ENCODE measurements at places on chromosomes 6 and 20.

DNA sequence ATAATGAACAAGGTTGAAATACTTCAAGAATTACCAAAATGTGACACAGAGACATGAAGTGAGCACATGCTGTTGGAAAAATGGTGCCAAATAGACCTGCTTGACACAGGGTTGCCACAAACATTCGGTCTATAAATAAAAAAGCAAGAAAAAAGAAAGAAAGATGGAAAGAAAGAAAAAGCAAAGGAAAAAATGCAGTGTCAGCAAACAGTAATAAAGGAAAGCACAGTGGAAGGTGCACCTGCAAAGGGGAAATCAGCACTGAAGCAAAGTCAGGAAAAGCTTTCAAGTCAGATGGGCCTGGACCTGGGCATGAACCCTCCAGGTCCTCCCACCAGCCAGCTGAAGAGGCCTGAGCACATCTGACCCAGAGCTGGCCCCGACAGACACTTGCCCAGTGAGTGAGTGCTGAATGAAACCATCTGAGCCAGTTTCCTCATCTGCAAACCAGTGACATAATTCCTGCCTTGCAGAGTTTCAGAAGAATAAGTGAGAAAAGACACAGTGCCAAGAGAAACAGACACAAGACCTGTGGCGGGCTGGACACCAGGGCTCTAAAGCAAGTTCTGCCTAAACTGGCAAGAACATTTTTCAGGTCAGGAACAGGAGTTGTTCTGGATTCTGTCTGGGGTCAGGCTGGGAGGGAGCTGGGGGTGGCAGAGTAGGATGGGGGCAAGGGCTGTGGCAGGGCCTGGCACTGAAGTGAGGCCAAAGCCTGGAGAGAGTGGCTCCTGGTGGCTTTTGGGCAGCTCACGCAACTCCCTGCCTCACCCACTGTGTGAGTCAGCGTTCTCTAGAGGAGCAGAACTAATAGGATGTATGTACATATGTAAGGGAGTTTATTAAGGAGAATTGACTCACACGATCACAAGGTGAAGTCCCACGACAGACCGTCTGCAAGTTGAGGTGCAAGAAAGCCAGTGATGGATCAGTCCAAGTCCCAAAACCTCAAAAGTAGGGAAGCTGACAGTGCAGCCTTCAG, 23.9 kb upstream of the MICB start:
- DNase-seq, result no peak

- no peak for DNase-seq
Observed at GRCh38 chr20:50291254-50292078, 100.8 kb downstream of the CEBPB start.

- DNase-seq, result peak; percentile 32
Observed at GRCh38 chr6:127302728-127303660, 36.3 kb downstream of the RNF146 start.

GRCh38 chr20:7935027-7935551, 5.2 kb downstream of the HAO1 start:
- DNase-seq, result no peak

GRCh38 chr6:31489086-31489485, 8.9 kb upstream of the MICB start:
- no peak for DNase-seq

- DNase-seq, result no peak
Observed at GRCh38 chr6:168737481-168737880, 296.5 kb downstream of the SMOC2 start.

DNA sequence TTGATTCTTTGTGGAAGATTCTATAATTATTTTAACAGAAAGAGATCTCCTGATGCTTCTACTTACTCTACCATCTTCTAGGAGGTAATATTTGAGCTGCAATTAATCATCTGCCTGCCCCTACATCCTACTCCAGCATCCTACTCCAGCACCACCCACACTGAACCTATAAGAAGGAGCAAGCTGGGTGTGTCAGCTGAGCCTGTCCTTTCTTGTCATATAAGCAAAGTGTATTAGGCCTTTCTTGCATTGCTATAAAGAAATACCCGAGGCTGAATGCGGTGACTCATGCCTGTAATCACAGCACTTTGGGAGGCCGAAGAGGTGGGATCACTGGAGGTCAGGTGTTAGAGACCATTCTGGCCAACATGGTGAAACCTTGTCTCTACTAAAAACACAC, 84.2 kb upstream of the ARG1 start:
- DNase-seq, result no peak

Data from cerebellar cortex (tissue), 1 donor.